HepG2 (cell line): ENCODE measurements at places on chromosomes 6 and 20.

DNA sequence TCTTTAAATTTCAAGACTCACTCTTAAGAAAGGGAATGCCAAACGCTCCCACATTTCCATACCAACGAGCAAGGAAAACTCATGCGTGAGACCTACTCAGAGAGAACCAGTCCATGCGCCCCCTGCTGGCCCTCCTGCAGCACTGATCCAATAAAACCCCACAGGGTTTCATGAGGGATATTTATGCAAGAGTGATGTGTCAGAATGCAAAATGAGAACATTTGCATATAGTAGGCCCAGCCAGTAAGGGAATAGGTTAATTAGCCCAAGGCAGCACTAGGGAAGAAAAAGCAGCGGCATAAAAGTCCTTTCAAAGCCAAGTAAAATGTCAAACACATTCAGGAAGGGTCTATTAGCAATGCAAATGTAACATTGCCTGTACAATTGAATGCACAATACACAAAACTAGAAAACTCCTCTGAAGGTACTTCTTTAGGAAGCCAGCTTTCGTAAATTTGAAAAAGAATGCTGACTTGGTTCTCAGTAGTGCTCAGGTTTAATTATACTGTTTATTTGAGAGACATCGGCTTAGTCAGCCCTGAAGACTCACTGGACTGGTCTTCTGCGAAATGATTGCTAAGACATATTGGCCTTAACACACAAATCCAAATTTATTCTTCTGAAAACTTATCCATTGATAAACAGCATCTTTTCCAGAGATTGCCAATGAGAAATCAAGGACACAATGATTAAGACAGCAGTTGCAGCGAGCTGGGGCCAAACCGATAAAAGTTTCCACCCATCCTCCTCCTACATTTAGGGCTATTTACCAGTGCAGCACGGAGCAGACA is 93.2 kb downstream of the GMPR start:
- DNase-seq: peak; percentile 71

- DNase-seq: no peak
These were observed 42.1 kb upstream of the FOXA2 start for GRCh38 chr20:22626496-22626895.

- DNase-seq: no peak
These were observed 69.5 kb downstream of the SRC start for GRCh38 chr20:37415118-37416085.

DNA sequence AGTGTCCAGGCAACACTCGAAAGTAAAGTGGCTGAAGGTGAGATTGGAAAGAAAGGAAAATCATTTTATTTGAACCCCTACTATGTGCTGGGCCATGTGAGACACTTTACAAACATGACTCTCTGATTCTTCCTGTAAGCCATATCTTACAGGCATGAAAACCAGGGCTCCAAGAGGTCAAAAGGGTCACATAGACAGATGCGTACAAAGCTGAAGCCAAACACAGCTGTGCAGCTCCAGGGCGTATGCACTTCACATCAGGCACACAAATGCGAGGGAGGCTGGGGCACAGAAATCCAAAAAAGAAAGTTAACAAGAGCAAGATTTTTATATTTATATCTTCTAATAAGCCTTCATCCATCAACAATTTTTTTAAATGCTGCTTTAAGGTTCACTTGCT is 176.5 kb downstream of the PHACTR1 start:
- DNase-seq: no peak

DNA sequence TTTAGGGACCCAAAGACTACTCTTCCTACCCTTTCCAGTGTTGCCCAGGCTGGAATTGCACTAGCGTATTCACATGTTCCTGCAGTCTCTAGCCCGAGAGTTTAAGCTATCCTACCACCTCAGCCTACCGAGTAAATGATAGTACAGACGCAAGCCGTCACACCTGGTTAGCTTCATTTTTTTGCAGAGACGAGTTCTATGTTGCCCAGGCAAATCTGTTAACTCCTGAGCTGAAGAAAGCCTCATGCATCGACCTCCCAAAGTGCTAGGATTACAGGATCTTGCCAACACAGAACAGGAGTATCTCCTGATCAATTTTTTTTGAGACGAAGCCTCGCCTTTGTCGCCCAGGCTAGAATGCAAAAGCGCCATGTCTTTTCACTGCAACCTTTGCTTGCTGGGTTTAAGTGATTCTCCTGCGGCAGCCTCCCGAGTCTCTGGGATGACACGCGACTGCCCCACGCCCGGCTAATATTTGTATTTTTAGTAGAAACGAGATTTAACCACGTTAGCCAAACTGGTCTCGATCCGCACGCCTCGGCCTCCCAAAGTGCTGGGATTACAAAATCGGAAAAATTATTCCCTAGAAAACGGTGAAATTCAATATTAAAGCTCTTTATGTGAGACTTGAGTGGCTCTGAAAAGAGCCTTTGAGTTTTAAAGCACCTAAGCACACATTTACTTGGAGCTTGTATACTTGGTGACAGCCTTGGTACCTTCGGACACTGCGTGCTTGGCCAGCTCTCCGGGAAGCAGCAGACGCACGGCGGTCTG is 128.5 kb downstream of the HFE start:
- peak; percentile 39 for DNase-seq

GRCh38 chr6:38436726-38437465 is 202.8 kb downstream of the BTBD9 start:
- DNase-seq: no peak

GRCh38 chr6:97632341-97632740 is 349.3 kb upstream of the MMS22L start:
- no peak for DNase-seq

- peak; percentile 74 for DNase-seq
These were observed 6.7 kb downstream of the PSMA7 start for GRCh38 chr20:62136283-62137091.

DNA sequence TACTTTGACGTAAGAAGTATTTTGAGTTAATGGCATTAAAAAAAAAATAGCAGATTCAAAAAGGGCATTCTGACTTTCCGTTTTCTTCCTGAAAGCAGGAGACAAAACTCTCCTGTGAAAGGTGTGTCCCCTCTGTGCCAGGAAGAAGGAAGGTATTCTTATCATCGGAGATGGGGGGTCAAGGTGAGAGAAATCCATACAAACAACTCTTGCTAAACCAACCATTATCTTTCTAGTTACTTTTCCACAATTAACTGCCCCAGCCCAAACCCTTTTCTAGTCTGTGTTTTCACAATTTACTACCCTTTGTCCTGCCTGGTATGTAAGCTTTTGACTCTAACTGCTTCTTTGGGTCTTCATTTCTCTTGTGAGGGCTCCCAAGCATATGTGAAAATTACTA is 717.3 kb downstream of the EPM2A start:
- no peak for DNase-seq
